ENCODE measurements at places on chromosomes 12 and 14.

DNA sequence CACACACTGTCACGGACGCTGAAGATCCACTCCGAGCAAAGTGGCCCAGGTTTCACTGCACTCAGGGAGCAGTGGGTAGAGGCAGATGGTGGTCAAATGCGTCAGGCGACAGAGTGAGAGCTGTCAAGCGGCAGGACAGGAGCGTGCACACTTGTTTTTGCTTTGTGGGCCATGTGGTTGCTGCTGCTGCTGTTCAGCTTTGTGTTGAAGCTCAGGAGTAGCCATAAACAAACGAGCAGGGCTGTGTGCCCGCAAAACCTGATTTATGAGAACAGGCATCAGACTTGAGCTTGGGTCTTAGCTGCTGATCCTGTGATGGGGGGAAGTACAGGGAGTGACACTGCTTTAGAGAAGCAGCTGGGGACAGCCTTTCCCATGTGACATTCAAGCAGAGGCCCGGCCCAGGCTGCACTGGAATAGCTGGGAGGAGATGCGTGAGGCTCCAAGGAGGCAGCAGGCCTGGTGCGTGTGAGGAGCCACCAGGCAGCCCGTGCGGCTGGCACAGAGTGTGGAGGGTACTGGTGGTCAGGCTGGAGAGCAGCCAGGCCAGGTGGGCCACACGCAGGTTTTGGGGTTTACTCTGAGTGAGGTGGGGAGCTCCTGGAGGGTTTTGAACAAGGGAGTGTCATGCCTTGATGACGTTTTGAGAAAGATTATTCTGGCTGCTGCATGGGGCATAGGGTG is 31.1 kb upstream of the ASPG start:
- DNase-seq, result no peak

GRCh38 chr14:98229656-98230366 is 1042.2 kb downstream of the BCL11B start:
- no peak for DNase-seq

GRCh38 chr12:64229796-64230195 is 7.7 kb upstream of the KICS2 start:
- DNase-seq, result no peak

- no peak for DNase-seq
These were observed 1.1 kb downstream of the RHNO1 start for GRCh38 chr12:2877953-2878732.

- DNase-seq, result no peak
These were observed 220.7 kb downstream of the TTC6 start for GRCh38 chr14:37816135-37816534.
